ENCODE measurements at places on chromosomes 7 and 10. TPM values are rescaled to one million over a fixed set of nuclear protein-coding genes. Genes with fewer than 3 reads are reported as not detected.

DNA sequence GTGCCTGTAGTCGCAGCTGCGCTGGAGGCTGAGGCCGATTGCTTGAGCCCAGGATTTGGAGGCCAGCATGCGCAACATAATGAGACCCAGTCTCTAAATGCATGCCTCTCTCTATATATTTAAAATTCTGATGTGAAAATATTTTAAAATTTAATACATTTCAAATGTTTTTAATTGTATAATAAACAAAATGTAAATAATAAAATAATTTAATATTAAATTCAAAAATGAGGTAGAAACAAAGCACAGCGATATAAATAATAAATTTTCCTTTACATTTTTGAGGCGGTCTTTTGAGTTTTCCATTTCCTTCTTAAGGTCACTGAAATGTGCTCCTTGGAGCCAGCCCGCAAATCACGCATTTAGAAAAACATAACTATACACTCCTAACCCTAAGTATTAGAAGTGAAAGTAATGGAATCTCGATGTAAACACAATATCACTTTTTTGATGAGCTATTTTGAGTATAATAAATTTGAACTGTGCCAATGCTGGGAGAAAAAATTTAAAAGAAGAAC lies 523 bp upstream of the CDK1 start:
- H3K27ac ChIP-seq, result no peak overlapping the region
- H3K4me1 ChIP-seq, result no peaks in the 10 kb centered on the region
- H3K36me3 ChIP-seq, result peaks cover 20% of the 10 kb centered on the region
- DNase-seq, result no peak
- H3K27me3 ChIP-seq, result no peaks in the 10 kb centered on the region

DNA sequence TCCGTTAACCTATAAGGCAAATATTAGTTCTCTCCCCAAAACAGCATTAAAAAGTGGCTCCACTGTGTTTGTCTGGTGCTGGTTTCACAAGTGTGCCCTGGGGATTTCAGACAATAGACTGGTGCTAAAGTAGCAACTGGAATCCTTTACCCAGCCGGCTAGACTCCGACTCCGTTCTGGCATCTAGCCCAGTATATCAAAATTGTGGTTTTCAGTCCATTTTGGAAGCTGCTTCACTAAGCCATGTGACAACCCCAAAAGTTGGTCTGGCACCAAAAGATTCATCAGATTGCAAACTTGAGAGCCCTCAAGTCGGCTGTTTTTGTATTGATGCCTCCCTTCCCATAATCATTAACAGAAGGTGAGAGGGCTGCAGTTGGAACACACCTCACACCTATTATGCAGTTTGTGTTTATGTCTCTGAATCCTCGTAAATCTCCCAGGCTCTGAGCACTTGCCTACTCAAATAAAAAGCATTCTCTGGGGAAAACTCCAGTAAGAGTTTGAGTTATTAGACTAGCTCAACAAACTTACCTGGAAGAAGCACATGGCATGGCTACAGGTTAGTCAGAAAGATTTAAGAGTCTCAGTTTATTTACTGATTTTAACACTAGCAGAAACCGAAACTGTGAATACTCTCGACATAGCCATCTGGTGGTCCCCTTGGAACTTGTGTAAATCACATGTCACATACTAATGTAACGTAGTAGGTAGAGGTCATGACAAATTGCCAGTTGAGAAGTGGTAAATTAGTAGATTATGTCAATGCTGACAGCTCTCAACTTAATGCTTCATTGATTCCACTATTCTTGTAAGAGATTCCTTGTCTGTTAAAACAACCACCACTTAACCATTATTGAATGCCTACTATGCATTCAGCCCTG lies 14.8 kb upstream of the WNT16 start:
- no peaks in the 10 kb centered on the region for H3K27me3 ChIP-seq
- H3K4me3 ChIP-seq, result no peak overlapping the region
- DNase-seq, result no peak
- no peak overlapping the region for H3K27ac ChIP-seq
- H3K36me3 ChIP-seq, result no peaks in the 10 kb centered on the region

DNA sequence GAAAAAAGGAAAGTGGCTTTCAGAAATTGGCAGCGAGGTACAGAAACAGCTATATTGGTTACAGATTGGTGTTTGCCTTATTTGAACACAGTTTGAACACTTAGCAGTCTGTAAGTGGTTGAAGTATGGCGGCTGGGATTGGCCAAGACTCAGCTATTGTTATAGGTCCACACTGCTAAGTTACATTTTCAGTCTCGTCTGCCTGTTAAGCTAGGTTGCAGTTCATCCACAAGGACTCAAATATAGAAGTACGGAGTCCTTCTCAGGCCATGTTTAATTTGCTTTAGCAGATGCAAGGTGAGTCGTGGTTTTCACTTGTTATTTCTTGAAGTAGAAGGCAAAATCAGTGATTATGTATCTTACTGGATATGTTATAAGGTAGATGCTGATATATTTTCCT lies 73.1 kb downstream of the STK31 start:
- H3K4me3 ChIP-seq, result no peak overlapping the region
- no peaks in the 10 kb centered on the region for H3K36me3 ChIP-seq
- H3K4me1 ChIP-seq, result no peaks in the 10 kb centered on the region
- no peak for DNase-seq
- H3K27me3 ChIP-seq, result no peaks in the 10 kb centered on the region

- H3K36me3 ChIP-seq, result no peaks in the 10 kb centered on the region
- H3K4me1 ChIP-seq, result no peaks in the 10 kb centered on the region
- no peak overlapping the region for H3K4me3 ChIP-seq
- H3K27ac ChIP-seq, result no peak overlapping the region
- DNase-seq, result no peak
These were observed 19.2 kb upstream of the OR6B1 start for GRCh38 chr7:143980746-143981510.

- no peak for DNase-seq
- no peak overlapping the region for H3K27ac ChIP-seq
- H3K27me3 ChIP-seq, result no peaks in the 10 kb centered on the region
- H3K4me1 ChIP-seq, result no peaks in the 10 kb centered on the region
- H3K36me3 ChIP-seq, result peaks cover 15% of the 10 kb centered on the region
These were observed 6.5 kb upstream of the RNF32 start for GRCh38 chr7:156634117-156634516.

- H3K36me3 ChIP-seq, result no peaks in the 10 kb centered on the region
- H3K4me3 ChIP-seq, result no peak overlapping the region
- H3K27ac ChIP-seq, result no peak overlapping the region
- H3K27me3 ChIP-seq, result no peaks in the 10 kb centered on the region
These were observed 90.0 kb downstream of the CCDC71L start for GRCh38 chr7:106570948-106571418.

GRCh38 chr7:132203021-132203420 lies 373.2 kb downstream of the PLXNA4 start:
- H3K4me1 ChIP-seq, result peaks cover 4% of the 10 kb centered on the region
- no peaks in the 10 kb centered on the region for H3K36me3 ChIP-seq
- H3K27ac ChIP-seq, result no peak overlapping the region
- peak; percentile 52 for DNase-seq
- H3K27me3 ChIP-seq, result no peaks in the 10 kb centered on the region
- no peak overlapping the region for H3K4me3 ChIP-seq

DNA sequence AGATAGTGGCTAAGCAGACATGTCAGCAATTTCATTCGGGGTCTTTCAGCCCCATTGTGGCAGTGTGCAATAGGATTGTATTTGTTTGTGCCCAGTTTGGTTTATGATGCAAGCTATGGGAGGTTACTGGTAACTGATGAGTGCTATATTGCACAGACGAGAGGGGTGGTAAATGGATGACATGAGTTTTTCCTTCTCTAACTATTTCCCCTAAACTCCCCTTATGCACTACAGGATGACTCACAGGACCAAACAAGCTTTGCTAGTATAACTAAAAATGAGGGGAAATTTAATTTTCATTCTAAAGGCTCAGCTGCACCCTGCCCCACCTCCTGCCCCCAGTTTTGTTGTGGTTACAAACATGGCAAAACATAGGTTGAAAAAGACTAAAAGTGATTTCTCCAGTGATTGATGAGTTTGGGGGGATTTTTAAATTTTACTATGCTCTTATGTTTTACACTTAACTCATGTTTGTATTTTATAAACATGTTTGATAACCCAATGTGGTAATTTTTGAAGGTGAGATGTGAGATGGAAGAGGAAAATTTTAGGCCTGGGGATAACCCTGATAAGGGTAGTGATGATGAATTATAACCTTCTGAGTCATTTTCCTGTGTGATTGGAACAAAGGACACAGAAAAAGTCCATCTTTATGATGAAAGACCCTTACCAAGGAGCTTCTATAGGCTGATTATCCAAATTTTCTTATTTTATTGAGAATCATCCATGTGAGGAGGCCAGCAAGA lies 60.8 kb upstream of the NAMPT start:
- no peak overlapping the region for H3K27ac ChIP-seq
- H3K36me3 ChIP-seq, result peaks cover 14% of the 10 kb centered on the region
- no peaks in the 10 kb centered on the region for H3K27me3 ChIP-seq
- no peak for DNase-seq
- H3K4me1 ChIP-seq, result no peaks in the 10 kb centered on the region
- H3K4me3 ChIP-seq, result no peak overlapping the region

Gene SLC29A4
- 12.4 TPM for total RNA-seq

Gene CYP2W1
- not detected for total RNA-seq

Gene EGR2
- total RNA-seq, result 3.0 TPM

Gene ZNF425
- total RNA-seq, result 5.3 TPM

Gene MBL2
- not detected for total RNA-seq

Gene SFXN2
- 32.7 TPM for total RNA-seq

Gene AOC1
- total RNA-seq, result 0.11 TPM
